ENCODE measurements at places on chromosomes 13 and 19. TPM values are rescaled to one million over a fixed set of nuclear protein-coding genes. Genes with fewer than 3 reads are reported as not detected.

Gene CPT1C
- 133 TPM for total RNA-seq

Gene FCAR
- not detected for total RNA-seq

Gene CTXN1
- 90.6 TPM for total RNA-seq

Gene TPGS1
- 20.0 TPM for total RNA-seq

DNA sequence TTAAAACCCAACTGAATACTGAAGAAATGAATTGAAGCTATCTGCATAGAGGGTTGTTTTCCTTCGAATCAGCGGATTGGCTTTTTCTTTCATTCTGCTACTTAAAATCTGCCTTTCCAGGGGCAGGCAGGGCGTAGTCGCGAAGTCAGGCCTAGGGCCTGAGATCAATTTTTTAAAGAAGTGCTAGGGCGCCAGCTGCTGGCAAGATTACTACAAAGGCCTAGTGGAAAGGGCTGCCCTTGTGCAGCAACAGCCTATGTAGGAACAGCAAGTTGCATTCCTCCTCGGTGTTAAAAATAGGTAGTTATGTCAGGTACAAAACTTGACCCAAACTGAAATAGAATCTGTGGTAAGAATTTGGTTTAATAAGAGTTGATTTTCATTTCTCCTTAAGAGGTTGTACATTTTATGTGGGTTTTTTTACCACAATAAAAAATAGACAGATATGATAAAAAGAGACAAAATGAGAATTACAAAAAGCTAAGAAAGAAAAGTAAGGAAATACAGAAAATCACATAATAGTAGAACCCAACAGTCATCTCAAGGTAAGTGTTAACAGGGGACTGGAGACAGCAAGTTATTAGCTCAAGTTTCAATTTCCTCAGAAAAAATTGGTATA, 9.5 kb upstream of the URAD start:
- peak; percentile 58 for DNase-seq

GRCh38 chr13:92460479-92460878, 766.1 kb upstream of the GPC6 start:
- DNase-seq: no peak

DNA sequence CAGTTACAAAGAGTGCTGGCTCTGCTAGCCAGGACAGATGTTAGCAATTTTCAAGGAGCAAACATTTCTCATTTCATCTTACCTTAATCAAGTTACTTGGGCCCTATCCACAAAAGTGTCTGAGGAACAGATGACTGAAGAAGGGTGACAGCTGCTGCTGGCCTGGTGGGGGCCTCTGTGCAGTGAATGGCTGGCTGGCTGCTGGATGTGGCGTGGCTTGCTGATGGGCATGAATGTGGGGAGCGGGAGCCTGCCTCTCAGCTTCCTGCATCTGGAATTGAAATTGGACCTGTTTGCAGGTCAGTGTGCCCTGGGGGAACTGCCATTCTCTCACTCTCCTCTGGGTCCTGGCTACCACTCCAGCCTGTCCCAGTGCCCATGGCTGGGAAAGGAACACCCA, 94.7 kb downstream of the RGCC start:
- no peak for DNase-seq

DNA sequence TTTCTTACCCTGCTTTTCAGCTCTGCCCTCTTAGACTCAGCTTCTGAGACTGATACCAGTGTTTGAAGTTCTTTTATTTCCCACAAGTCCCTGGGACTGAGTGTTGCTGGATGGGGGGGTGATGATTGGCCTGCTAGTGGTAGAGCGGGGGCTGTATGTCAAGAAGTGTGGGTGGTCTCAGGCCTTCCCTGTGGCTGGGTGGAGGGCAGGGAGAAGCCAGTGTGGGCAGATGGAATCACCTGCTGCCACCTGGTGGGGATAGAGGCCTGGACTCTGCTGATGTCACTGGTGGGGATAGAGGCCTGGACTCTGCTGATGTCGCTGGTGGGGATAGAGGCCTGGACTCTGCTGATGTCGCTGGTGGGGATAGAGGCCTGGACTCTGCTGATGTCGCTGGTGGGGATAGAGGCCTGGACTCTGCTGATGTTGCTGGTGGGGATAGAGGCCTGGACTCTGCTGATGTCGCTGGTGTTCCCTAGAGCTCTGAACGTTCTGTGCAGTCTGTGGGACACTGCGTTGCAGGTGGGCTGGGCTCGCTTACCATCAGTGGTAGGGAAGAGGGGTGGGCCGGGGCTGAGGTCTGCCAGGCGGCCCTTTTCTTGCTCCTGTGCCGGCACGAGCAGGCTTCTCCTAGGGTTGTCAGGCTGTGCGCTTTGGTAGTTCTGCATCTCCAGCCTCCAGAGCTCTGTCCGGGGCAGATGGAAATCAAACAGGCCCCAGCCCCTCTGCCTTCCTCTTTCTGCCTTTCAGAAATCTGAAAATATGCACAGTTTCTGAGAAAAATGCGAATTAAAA, 101.3 kb downstream of the ARHGEF7 start:
- peak; percentile 81 for DNase-seq

DNA sequence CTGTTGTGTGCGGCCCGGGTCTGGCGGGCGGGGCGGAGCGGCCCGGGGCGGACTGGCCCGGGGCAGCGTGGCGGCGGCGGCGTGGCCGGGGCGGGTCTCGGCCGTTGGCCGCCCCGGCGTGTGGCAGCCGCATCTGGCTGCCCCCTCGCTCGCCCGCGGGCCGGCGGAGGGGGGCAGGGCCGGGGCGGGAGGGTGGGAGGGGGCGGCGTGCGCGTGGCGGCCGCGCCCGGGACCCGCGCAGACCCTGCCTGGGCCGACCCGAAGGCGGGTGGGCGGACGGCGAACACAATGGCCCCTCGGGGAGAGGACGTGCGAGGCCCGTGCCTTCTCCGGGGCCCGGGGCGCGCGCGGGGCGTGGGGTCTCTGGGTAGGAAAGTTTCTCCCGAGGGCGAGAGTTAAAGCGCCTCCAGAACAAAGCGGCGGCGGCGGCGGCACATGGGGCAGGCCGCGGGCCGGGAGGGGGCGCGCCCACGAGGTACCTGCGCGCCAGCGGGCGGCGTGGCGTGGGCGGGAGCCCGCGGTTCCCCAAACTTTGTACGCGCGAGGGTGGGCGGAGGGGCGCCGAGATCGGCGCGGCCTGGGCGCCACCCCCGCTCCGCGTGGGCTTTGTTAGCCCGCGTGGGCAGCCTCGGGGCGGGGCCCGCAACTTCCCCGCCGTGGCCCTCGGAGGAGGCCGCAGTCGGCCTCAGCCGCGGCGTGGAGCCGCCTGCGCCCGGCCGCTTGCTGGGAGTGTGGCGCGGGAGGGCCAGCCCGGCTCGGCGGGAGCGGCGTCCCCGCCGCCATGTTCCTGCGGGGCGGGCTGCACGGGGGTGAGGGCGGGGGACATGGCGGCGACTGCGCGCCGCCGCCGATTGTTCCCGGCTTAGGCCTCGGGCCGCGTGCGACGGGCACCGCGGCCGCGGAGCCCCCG, 764 bp downstream of the MIR17HG start:
- DNase-seq: peak; percentile 61

DNA sequence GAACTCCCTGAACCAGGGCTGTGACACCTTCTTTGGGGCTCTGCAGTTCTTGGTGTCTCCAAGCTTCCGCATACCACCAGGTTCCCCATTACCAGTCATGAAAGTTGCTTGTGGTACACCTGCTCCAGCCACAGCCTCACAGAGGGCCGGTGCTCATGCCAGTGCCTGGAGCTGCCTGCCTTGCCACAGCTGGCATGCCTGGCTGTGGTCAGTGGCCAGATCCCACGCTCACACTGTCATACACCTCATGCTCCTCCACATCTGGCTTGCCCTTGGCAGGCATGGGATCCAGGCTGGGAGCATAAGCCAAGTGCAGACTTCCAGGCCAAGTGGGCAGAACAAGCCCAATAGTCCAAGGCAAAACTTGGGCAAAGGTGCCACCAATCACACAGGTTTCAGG, 1054.9 kb downstream of the SLITRK5 start:
- DNase-seq: no peak

DNA sequence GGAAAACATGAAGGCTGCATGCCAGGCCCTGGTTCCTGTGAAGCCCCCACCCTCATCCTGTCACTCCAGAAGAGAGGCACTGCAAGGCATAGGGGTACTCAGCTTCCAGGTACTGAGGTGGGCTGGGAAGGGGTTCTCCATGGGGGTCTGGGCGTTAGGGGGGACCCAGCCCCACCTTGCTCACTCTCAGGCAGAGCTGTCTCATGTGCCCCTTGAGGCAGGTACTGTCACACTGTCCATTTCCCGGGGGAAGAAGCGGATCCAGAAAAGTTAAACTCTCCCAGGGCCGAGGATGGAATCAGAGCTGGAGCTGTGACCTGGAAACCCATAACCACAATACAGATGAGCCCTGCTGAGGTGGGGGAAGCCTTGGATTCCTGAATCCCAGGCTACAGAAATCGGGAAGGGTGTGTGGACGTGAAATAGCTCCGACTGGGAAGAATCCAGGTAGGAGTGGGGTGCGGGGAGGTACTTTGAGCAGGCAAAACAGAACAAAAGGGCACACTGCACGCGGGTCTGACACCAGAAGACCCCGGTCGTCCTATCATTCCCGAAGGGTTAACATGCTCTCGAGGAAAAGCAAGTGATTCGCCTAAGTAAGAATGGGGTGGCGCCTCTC, 540 bp upstream of the USE1 start:
- DNase-seq: no peak

DNA sequence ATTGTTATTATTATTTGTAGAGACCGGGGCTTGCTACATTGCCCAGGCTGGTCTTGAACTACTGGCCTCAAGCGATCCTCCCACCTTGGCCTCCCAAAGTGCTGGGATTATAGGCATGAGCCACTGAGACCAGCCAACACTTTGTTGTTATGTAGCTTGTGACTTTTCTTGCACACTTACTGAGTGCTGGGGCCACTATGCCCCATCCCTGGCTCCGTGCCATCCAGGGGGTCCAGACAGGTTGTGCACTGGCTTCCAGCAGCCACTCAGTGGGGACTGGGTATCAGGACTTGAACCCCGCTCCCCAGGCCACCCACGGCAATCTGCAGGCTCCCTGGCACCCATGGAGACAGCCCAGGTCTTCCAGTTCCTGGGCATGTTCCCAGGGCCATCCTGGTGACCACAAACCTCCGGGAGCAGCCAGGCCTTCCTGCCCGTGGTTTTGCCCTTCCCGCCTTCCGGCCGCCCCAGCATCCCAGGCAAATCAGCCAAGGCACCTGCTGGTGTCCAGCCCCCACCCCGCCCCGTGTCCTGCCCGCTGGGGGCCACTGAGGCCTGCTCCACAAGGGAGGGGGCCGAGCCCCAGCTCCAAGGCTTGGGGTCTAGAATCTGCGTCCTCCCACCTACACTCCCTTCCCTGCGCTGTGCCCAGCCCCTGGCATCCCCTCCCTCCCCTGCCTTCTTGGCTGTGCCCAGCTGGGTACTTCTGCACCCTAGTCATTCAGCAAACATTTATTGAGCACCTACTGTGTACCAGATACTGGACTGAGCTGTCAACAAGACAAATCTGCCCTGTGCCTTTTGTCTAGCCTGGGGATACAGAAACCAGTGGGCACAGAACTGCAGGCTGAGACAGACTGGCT, 23.7 kb upstream of the SEMA6B start:
- DNase-seq: no peak

DNA sequence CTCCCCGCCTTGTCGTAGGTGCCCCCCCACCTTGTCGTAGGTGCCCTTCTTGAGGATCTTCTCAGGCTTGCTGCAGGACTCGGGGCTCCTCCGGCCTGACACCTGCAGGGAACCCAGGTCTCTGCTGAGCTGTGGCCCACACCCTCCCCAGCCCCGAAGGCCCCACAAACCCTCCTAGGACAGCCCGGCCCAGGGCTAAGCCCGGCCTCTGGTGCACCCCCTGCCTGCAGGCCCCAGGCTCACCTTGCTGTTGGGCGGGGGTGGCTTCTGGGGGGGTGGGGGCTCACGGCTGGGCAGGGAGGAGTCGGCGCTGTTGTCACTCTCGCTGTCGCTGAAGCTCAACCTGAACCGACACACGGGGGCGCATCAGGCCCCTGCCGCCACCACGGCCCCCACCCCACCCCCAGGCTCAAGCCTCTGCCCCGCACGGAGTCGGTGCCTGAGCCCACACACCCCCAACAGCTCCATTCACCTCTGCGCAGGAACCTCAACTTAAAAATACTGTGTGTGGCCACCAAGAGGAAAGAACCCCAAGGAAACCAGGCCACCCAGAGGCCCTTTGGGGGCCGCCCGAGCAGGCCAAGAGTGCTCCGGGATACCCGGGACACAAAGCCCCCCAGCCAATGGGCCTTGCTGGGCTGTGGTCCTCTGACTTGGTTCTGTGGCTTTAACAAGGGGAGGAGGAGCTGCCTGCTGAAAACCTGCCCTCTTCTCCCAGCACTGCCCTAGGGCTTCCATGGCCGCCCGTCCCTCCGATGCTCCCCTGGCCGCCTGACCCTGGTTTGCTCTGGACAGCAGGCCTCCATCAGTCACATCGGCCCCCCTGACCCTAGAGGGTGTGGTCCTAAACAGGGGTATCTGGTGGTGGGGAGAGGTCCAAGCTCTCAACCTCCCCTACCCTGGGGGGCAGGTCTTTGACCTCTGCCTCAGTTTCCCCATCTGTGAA, 65.8 kb downstream of the MLLT1 start:
- no peak for DNase-seq

- no peak for DNase-seq
Measured at GRCh38 chr19:29927944-29928625, 14.0 kb upstream of the URI1 start.

GRCh38 chr19:54481326-54481930, 8.3 kb upstream of the CDC42EP5 start:
- peak; percentile 72 for DNase-seq

DNA sequence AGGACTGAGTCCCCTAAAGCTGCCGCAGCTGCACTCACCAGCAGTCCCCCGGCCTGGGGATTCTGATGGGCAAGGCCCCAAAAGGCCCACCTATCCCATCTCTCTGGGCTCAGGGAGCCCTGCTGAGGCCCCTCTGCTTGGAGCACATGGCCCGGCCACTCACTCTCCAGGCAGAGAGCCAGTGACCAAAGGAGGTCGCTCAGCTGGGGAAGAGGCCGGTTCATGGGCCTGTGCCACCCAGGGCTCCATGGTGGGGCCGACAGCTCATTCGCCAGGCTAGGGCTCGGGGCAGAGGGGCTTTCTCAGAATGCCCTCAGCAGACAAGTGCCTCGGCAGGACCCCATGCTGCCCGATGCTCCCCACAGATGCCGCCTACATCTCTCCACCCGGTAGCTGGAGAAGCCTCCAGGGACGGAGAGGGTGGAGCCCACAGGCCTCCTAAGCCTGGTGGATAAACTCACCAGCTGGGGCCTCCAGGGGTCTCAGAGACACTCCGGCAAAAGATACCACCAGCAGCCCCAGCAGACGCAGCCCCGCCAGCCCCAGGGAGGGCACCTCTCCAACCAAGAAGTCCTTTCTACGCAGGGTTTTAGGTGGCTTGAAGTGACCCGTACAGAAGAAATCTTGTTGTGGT, 54.4 kb downstream of the MLLT1 start:
- DNase-seq: peak; percentile 32

- peak; percentile 87 for DNase-seq
Measured at GRCh38 chr19:3274942-3275582, 50.6 kb downstream of the CELF5 start.

- no peak for DNase-seq
Measured at GRCh38 chr13:99191900-99192399, 8.7 kb upstream of the UBAC2 start.

GRCh38 chr19:46721269-46722003, 4.5 kb upstream of the PRKD2 start:
- DNase-seq: peak; percentile 66

DNA sequence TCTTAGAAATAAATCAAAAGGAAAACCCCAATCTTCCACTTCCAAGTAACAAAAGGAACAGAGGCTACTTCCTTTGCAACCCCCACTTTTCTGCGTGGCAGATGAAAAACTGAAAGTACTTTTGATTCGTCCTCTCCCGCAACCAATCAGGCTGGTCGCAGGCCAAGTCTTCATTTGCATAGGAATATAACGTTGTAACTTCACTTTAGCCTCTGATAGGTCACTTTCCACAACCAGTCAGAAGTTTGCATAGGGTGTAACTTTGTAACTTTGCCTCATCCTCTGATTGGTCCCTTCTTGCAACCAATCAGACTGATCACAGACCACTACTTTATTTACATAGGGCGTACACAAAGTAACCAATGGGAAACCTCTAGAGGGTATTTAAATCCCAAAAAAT, 37.2 kb downstream of the TGDS start:
- DNase-seq: no peak

All from glutamatergic neuron (in vitro differentiated cells).